SK-N-SH (cell line): ENCODE measurements at places on chromosomes 5 and 9.

DNA sequence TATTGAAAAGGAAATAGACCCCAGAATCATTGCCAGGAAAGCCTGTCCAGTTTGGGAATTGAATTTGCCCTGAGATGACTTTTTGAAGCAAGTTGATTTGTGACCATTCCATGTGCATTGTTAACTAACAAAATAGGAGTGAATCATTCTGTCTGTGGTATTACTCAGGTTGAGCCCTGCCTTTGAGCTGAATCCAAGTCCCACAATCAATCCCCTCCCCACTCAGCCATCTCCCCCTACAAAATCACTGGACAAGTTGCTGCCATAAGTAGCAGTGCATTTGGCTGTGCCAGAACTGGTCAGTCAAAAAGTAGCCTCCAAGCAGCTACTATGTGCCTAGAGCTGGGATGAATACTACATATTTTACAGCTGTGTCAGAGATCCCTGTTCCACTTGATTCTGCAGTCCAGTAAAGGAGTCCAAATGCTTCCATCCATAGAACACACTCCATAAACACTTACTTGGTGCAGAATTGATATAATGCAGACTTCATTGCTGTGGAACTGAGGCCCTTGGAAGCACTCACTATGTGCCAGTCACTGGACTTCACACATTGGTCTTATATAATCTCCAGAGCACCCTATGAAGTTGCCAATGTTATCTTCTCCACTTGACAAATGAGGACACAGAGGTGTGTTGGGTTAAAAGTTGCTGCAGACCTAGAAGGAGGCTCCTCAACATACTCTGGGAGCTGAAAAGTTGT lies 96.1 kb downstream of the ZNF462 start:
- no peak for DNase-seq
- H3K4me3 ChIP-seq = no peak overlapping the region
- H3K36me3 ChIP-seq = peaks cover 50% of the 10 kb centered on the region
- no peaks in the 10 kb centered on the region for H3K4me1 ChIP-seq
- H3K27ac ChIP-seq = no peak overlapping the region

DNA sequence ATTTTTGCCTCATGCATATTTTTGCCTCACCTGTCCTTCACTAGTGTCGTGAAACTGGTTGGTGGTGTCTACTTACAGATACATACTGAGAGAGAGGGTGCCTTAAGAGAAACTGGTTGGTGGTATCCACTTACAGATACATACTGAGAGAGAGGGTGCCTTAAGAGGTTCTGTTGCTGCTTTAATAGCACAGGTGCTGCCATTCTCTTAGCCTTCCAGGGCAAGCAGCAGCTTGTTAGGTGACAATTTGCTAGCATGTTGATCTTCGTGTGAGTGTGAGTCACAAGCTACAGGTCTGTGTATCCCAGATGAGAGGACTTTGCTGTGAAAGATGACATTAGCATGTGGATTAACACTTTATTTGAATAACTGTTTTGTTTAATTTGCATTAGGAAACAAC lies 1.4 kb downstream of the PTTG1 start:
- peak overlapping the region; percentile 73 for H3K4me3 ChIP-seq
- peaks cover 35% of the 10 kb centered on the region for H3K36me3 ChIP-seq
- H3K27ac ChIP-seq = no peak overlapping the region
- no peaks in the 10 kb centered on the region for H3K27me3 ChIP-seq
- no peak for DNase-seq
- peaks cover 17% of the 10 kb centered on the region; the same call in 1 of the 2 replicates for H3K4me1 ChIP-seq

DNA sequence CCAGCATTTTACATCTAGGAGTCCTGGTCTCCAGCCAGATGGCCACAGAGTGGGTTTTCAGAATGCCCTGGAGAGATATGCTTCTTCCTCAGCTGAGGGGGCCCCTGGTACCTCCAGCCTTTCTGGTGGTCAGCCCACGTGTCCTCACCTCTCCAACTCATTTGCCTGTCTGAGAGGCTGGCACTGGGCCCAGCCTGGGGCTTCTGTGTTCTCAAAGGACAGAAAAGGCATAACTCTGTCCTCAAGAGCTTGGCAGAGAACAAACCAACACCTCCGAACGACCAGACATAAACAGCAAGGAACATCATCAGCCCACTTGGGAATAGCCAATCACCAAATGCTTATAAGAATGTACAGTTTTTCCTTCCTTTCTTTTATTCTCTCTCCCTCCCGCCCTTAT lies 17.1 kb downstream of the ENG start:
- peak overlapping the region; percentile 84; the same call in 1 of the 2 replicates for H3K27ac ChIP-seq
- no peak for DNase-seq
- H3K27me3 ChIP-seq = no peaks in the 10 kb centered on the region
- H3K36me3 ChIP-seq = peaks cover 4% of the 10 kb centered on the region
- H3K4me3 ChIP-seq = no peak overlapping the region

- H3K4me1 ChIP-seq = no peaks in the 10 kb centered on the region
- H3K27ac ChIP-seq = no peak overlapping the region
- H3K27me3 ChIP-seq = peaks cover 12% of the 10 kb centered on the region; the same call in 1 of the 2 replicates
- no peaks in the 10 kb centered on the region for H3K36me3 ChIP-seq
- DNase-seq = no peak
Observed at GRCh38 chr5:35045280-35045679, 2.5 kb downstream of the AGXT2 start.

- H3K27me3 ChIP-seq = no peaks in the 10 kb centered on the region
- no peak overlapping the region for H3K27ac ChIP-seq
- no peak overlapping the region for H3K4me3 ChIP-seq
- DNase-seq = no peak
- no peaks in the 10 kb centered on the region for H3K36me3 ChIP-seq
Observed at GRCh38 chr9:88373045-88373444, 15.2 kb upstream of the SPIN1 start.

DNA sequence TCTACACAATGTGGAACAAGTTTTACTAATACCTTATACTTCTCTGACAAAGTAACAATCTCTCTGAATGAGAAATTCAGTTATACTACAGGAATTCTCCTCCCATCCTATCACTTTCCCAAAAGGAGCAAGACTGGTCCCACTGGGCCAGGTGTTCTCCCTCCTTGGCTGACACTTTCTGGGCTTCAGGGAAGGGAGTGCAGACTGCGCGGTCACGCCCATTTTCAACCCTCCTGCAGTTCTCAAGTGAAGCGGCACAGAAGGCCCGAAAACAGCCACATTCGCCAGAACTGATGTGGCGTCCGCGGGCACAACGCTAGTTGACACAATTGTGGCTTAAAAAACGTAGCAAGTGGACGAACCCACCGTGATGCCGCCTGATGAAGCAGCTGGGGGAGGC lies 603 bp downstream of the SAXO1 start:
- no peak for DNase-seq
- H3K36me3 ChIP-seq = no peaks in the 10 kb centered on the region
- no peak overlapping the region for H3K4me3 ChIP-seq
- no peak overlapping the region for H3K27ac ChIP-seq
- H3K27me3 ChIP-seq = no peaks in the 10 kb centered on the region

GRCh38 chr5:68459093-68459809 lies 243.7 kb downstream of the PIK3R1 start:
- H3K27me3 ChIP-seq = no peaks in the 10 kb centered on the region
- no peak for DNase-seq

DNA sequence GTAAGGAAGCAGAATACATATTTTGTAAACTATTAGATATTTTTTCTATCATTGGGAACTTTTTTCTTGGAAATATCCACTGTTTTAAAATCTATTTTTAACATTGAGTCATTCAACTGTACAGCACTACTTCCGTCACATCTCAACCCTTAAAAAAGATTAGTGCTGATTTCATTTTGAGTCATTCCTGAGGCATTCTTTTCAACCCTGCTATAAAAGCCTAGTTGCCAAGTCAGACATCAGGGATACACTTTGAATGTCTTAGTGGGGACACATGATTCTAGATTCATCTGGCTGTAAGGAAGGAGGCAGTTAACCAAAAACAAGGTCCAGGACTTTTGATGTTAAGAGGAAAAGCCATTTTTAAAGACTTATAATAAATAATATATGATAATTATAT lies 160.9 kb downstream of the GIN1 start:
- DNase-seq = no peak
- H3K4me3 ChIP-seq = no peak overlapping the region
- H3K36me3 ChIP-seq = peaks cover 50% of the 10 kb centered on the region
- peak overlapping the region; percentile 73; the same call in 1 of the 2 replicates for H3K27ac ChIP-seq

DNA sequence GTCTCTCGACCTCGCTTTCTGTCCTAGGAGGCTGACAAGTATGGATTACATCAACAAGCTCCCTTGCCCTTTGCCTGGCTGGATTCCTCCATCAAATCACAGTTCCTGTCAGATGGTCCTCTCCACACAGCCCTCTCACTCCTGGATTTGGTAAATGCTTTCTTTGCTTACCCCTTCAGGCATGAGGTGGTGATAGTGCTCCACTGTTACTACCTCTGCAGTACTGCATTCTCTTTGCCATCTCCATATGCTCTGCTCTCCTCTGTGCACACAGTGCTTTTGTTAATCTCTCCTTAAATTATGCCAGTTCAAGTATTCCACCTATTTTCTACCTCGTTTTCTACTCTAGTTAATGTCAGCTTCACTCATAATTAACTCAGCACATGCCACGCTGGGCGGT lies 279.2 kb downstream of the DMAC1 start:
- no peak overlapping the region for H3K27ac ChIP-seq
- H3K36me3 ChIP-seq = no peaks in the 10 kb centered on the region
- no peaks in the 10 kb centered on the region for H3K4me1 ChIP-seq

GRCh38 chr5:164153469-164154172 lies 648.2 kb downstream of the MAT2B start:
- H3K27ac ChIP-seq = no peak overlapping the region
- H3K4me3 ChIP-seq = no peak overlapping the region
- no peaks in the 10 kb centered on the region for H3K27me3 ChIP-seq
- no peaks in the 10 kb centered on the region for H3K36me3 ChIP-seq
- no peaks in the 10 kb centered on the region; the same call in 1 of the 2 replicates for H3K4me1 ChIP-seq

DNA sequence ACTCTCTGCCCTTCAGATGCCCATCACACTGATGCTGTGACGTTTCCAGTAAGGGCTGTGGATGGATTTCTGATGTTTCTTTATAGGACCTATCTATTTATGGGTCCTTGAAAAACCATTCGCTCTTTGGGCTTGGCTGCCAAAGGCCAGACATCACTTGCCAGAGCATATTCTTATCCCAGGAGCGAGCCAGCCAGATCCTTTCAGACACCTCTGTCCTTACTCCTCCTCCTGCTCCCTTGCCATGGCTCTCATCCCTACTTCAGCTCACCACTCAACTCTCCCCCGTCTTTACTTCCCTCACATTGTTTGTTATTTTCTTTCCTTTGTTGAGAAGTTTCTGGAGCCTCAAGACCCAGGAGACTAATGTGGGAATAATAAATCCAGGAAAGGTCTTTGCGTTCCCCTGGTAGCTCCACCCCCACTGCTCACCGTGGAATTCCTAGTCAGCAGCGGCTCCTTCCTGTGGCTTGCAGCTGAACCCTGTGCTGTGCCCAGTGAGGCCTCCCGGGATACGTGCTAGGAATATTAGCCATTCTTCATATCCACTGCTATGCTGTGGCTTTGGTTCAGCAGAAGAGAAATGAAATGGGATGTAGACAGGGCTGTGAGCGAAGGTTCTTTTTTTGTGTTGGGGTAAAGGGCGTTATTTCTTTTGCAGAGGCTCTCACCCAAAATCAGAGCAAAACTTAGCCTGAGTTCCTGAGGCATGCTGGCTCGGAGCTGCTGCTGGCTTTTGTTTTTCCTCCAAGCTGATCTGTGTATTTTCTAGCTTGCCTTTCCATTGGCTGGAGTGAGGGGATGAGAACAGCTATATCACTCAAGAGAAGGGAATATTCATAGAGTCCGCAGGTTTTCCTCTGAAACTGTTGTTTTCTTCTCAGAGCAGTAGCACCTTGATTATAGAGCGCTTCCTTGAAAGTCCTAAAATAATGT lies 171.1 kb downstream of the SAXO1 start:
- H3K4me1 ChIP-seq = no peaks in the 10 kb centered on the region
- no peak overlapping the region for H3K27ac ChIP-seq
- peaks cover 2% of the 10 kb centered on the region; the same call in 1 of the 2 replicates for H3K36me3 ChIP-seq
- H3K4me3 ChIP-seq = no peak overlapping the region

DNA sequence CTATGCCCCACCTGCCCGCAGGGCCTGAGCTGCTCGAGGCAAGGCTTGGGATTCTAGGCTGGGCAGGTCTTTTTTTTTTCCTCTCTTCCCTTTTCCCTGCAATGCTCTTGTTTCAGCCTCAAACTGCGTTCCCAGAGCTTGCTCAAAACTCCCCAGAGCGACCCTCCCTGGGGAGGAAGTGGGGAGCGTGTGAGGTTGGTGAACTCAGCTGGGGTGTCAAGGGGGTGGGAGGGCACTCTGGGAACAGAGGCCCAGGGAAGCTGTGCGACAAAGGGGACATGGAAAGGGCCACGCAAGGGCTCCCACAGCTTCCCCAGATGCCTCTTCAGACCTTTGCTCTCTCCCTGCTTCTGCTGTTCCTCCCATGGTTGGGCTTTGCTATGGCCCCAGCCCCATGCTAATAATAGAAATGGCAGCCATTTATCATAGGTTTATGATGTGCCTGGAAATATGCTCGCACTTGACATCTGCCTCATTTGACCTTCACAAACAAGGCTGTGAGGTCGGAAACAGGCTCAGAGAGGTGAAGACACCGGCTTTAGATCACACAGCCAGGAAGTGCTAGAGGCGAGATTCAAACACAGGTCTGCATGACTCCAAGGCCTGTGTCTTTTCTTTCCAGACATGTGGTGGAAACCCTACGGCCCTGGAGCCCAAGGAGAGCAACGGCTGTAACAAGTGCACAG lies 40.9 kb upstream of the IL17B start:
- peaks cover 3% of the 10 kb centered on the region; the same call in 1 of the 2 replicates for H3K36me3 ChIP-seq
- DNase-seq = no peak
- H3K27me3 ChIP-seq = no peaks in the 10 kb centered on the region

DNA sequence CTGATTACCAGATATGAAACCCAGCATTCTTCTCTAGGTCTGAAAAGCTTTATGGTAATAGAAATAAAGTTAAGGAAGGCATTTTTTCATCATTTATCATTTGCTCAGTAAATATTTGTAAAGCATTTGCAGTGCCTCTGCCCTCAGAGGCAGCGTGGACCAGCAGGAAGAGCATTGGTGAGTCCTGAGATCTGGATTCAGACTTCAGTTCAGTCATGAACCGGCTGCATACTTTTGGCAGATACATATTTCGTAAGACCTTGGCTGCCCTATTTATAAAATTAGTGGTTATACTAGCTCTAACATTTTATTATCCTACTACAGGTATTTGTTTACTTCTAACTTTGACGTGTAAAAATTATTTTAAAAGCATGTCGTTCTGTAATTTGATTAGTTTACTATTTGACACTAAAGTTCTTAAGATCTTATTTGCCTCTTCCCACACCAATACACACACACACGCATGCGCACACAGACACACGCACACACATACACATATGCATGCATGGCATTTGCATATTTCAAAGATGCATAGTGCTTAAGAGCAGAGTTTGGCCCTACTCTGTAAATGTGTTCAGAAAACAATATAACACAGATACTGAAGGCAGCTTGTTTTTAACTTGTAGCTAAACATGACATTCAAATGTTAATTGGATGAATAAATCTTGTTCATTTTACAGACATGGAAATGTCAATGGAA lies 101.9 kb downstream of the RPS23 start:
- no peaks in the 10 kb centered on the region for H3K27me3 ChIP-seq
- H3K27ac ChIP-seq = no peak overlapping the region
- H3K36me3 ChIP-seq = peaks cover 3% of the 10 kb centered on the region
- no peaks in the 10 kb centered on the region for H3K4me1 ChIP-seq
- no peak overlapping the region for H3K4me3 ChIP-seq
